ENCODE measurements at places on chromosomes 3 and 15.

GRCh38 chr3:107401301-107401700, 24.1 kb downstream of the CCDC54 start:
- DNase-seq: no peak

DNA sequence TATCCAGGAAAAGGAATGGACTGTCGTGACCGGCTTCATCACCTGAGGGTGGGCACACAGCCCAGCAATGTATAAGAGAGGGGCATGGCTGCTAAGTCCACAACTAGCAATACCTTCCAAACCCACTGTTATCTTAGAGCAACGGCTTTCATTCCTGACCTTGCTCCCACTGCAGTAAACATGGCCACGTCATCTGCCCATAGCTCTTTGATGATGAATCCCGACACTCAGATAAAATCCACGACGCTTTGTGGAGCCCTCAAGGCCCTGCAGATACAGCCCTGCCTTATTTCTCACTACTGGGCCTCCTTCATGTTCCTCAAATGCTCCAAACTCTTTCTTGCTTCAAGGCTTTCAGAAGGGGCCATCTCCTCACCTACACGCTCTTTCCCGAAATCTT, 114.0 kb downstream of the ADAMTS17 start:
- DNase-seq: no peak

DNA sequence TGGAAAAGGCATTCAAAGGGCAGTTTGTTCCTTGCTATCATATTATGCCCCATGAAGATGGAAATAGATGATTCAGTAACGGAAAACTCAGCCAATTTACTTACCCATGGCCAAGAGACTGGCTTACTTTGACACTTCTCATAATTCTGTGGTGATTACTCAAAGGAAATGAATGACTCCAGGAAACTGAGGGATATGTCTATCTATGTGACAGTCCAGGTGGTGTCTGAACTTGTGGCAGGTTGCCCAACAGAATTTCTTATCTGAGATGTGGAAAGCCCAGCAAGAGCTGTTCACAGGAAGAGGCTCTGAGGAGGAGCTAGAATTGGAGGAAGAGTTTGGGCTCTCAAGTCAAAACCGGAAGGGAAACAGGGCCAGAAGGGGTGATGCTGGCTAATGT, 91.2 kb downstream of the KCNAB1 start:
- DNase-seq: peak; percentile 7

DNA sequence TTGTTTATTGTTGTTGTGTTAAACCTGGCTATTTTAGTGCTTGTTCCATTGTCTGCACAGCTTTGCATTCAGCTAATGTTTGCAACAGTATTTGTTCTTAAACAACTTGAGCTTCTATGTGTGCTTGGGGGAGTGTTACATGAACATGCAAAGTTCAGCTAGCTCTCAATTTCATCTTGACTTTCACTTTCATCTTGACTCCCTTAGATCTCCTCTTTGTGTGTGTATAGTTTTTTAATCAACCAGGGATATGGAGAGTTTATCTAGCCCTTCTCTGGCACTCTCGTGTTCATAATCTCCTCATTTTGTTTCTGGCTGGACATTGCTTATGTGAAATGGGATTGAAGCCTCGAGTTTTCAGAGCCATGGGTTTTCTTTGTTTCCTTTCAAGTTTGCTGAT, 212.4 kb upstream of the ZBTB20 start:
- peak; percentile 22 for DNase-seq

DNA sequence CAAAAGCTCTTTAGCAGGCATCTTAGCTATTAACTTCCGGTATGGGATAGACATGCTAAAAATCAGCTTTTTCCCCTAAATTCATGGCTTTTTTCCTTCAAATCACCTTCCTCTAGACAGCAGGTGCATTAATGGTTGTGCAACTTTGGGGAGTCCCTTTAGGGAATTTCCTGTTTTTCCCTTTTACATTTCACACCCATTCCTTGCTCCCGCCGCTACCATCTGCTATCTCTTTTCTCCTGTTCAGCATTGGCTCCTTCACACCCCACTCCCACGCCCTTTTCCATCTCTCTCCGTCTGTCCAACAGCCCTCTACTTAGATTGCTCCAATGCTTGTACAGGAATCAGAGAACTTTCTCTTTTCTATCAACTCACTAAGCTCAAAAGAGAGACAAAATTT, 43.4 kb downstream of the FEZF2 start:
- no peak for DNase-seq

DNA sequence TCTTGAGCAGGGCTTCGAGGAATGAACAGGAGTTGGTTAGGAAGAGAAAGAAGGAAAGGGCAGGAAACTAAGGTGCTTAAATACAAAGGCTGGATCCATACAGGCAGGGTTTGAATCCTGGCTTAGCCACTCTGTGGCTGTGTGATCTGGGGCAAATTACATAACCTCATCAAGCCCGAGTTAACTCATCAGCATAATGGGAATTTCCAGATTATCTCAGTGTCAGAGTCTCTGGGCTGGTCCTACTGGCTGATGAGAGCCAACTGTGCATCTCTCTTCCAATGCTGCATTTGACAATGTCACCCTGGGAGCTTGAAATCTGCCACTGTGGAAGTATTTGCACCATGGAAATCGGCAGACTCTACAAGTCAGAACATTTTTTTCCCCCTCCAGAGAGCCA, 83.8 kb upstream of the SLC6A6 start:
- no peak for DNase-seq

GRCh38 chr3:61872077-61872706, 310.8 kb downstream of the PTPRG start:
- DNase-seq: no peak

GRCh38 chr15:101710806-101711205, 13.5 kb downstream of the TARS3 start:
- no peak for DNase-seq

DNA sequence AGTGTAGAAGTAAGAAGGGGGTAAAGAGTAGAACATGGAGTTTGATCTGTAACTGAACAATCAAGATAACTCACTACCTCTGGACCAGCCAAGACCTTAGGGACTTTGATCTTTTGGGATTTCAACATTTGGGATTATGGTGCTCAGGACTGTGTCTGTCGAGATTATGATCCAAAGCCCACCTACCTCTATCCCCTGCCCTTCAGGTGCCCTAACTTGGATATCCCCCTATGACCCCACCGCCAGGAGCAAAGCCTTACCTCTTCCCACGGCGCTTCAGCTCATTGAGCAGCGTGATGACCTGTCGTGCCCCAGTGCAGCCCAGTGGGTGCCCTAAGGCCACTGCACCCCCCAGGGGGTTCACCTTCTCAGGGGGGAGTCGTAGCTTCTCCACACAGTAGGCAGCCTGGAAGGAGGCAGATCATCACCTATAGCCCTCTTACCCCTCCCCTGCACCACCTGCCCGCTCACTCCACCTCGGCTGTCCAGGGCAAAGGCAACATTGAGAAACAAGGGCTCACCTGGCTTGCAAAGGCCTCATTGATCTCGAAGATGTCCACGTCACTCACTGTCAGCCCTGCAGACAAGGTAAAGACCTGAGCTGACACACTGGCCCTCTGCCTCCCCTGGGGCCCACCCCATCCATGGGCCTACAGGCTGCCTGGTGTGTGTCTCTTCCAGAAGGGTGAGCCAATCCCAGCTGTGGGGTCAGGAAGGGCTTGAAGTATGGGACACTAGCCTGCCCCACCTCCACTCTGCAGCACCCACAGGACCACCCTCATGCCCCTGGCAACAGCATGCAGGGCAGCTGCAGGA, 11.4 kb downstream of the ACAA1 start:
- DNase-seq: no peak

- DNase-seq: no peak
Measured at GRCh38 chr3:177633671-177634207, 436.5 kb upstream of the TBL1XR1 start.

GRCh38 chr3:102174832-102175374, 259.9 kb upstream of the ZPLD1 start:
- DNase-seq: no peak

DNA sequence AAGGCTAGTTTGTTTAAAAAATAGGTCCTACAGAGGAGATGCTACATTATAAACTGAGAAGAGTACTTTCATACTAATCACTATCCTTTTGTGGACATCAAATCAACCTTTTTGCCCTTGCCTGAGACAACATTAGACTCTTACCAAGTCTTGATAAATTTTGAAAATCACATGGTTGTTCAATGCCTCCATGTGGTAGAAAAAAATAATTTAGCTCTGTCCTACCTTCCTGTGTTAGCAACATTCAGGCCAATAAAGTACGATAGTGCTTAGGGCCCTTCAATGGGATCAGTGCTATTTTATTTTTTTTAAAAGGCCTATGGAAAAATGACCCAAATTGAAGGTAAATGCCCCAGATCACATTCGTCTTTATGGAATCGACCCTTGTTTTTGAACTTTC, 5.0 kb upstream of the UBE2E1 start:
- DNase-seq: peak; percentile 23

DNA sequence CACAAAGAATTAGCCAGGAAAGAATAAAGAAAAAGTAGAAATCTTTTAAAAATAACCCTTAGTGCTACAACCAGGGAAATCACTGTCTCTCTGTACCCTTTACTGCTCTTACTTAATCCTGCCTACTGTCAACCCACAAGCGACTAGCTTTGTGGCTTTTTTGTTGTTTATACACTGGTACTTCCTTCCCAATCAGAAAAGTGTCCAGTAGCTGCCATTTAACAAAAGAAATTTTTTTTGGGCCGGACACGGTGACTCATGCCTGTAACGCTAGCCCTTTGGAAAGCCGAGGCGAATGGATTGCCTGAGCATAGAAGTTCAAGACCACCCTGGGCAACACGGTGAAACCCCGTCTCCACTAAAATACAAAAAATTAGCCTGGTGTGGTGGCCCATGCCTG, 13.8 kb upstream of the FAM219B start:
- no peak for DNase-seq

GRCh38 chr3:191244242-191244867, 45.3 kb downstream of the OSTN start:
- DNase-seq: no peak

DNA sequence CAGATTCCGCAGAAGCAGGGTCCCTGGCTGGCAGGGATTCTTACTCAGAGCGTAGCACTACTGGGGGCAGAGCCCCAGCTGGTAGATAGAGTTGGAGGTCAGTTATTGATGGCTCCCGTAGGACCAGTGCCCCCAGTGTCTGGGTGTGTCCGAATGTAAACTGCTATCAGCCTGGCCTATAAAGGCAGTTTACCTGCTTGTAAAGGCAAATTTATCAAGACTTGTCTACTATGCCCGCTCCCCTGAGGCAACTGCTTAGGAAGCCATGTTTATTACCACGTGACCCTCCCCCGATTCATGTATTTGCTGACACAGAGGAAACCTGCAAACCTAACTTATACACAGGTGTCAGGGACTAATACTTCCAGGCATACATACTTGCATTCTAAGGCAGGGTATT, 607 bp upstream of the PPP1R14D start:
- peak; percentile 16 for DNase-seq

GRCh38 chr3:40247714-40248454, 61.6 kb upstream of the EIF1B start:
- DNase-seq: no peak

GRCh38 chr3:196111939-196112386, 30.1 kb upstream of the TFRC start:
- DNase-seq: no peak

DNA sequence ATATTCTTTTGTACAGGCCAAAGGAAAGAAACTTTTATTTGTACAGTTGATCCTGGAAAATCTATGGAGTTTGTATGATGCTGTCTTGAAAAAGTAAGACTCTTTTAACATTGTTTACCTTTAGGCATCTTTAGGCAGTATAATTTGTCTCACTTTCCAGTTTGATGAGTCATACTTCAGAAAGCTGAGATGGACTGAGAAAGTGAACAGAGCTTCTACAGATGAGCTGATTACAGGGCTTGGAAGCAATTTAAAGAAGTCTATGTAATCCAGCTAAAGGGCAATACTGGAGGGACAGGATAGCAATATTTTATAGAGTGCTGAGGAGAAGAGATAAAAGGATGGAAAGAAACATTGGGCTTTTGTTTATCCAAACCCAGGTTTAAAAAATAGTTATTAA, 123.5 kb upstream of the GOLGA6L4 start:
- no peak for DNase-seq

DNA sequence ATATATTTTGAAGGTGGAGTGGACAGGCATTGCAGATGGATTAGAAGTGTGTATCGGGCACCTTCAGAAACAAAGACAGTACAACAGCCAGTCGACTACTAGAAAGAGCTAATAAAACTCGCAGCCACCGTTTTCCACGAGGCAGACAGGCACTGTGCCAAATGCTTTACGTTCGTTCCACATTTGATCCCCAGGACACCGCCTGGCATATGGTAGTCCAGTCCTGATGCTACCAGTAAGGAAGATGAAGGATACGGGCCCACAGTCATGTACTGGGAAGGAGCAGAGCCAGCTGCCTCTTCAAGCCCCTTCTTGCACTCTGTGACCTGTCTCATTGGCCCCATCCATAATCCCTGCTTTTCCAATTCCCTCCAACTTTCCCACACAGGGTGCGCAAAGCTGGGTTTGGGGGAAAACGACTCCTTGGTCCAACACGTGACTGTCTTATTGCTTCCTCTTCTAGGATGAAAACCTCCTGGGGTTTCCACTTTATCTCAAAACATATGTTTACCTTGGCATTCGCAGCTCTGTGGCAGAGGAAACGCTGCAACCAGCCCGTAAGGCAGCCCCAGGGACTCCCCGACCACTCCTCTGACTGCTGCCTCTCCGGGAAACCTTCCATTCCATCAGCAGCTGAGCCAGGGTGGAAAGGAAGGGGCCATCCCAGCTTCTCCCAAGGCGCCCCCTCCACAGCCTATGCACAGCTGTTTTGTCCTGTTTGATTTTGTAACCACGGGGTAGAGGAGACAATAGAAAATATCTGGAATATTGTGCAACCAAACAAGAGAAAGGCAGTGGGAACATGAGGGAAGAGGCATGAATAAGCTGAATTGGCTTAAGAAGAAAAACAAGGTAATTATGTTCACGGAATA, 107.4 kb downstream of the ADAMTS17 start:
- DNase-seq: no peak

DNA sequence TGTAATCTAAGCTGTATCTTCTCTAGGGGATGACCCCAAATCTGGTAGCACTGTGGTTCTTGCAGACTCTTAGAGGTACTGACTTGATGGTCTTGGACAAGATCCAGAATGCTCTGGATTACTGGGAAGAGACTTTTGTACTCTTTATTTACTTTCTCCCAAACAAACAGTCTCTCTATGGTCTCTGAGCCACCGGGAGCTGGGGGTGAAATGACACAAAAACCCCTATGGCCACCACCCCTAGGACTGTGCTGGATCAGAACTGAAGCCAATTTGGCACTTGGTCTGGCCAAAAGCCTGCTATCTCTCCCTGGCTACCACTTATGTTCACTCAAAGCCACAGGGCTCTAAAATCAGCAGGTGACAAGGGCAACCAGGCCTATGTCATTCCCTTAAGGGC, 50.2 kb upstream of the SI start:
- DNase-seq: no peak

DNA sequence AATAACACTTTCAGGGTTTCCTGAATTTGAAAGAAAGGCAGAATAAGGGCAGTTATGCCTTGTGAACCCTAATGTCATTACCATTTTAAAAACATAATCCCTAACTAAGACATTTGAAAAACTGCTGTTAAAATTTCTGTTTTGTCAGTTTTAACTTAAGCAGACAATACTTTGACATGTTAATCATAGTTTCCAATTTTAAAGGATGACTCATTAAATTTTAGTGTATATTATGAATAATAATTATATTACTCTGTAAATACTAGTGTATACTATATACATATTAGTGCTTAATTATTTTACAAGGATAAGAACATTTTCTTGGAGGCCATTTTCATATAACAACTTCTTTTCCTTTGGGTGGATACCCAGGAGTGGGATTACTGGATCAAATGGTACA, 553.1 kb upstream of the BCHE start:
- no peak for DNase-seq
